ENCODE measurements at places on chromosomes 7 and 10. TPM values are rescaled to one million over a fixed set of nuclear protein-coding genes. Genes with fewer than 3 reads are reported as not detected.

- peaks cover 17% of the 10 kb centered on the region for H3K27me3 ChIP-seq
- H3K4me3 ChIP-seq: no peak overlapping the region
- DNase-seq: no peak
- H3K4me1 ChIP-seq: no peaks in the 10 kb centered on the region
Observed at GRCh38 chr10:81886939-81887338, 11.9 kb downstream of the NRG3 start.

GRCh38 chr7:4720225-4720624 is 38.1 kb downstream of the FOXK1 start:
- peaks cover 5% of the 10 kb centered on the region for H3K36me3 ChIP-seq
- no peaks in the 10 kb centered on the region for H3K27me3 ChIP-seq
- H3K4me3 ChIP-seq: no peak overlapping the region
- no peak overlapping the region for H3K27ac ChIP-seq
- peaks cover 49% of the 10 kb centered on the region for H3K4me1 ChIP-seq

PPP1R9A gene
- not detected for total RNA-seq

- H3K27me3 ChIP-seq: no peaks in the 10 kb centered on the region
- no peak overlapping the region for H3K27ac ChIP-seq
- peaks cover 31% of the 10 kb centered on the region for H3K36me3 ChIP-seq
- no peak overlapping the region for H3K4me3 ChIP-seq
Observed at GRCh38 chr7:133015888-133016287, 66.0 kb downstream of the CHCHD3 start.

IL6 gene
- total RNA-seq: 4.0 TPM

GRCh38 chr7:23472956-23473843 is 2.9 kb upstream of the IGF2BP3 start:
- no peak for DNase-seq
- H3K4me1 ChIP-seq: peaks cover 26% of the 10 kb centered on the region
- peak overlapping the region; percentile 30 for H3K4me3 ChIP-seq
- H3K27me3 ChIP-seq: peaks cover 57% of the 10 kb centered on the region

- peaks cover 32% of the 10 kb centered on the region for H3K27me3 ChIP-seq
- H3K36me3 ChIP-seq: no peaks in the 10 kb centered on the region
- no peak overlapping the region for H3K4me3 ChIP-seq
- no peaks in the 10 kb centered on the region for H3K4me1 ChIP-seq
- DNase-seq: no peak
Observed at GRCh38 chr7:155518633-155519032, 27.7 kb downstream of the CNPY1 start.

DNA sequence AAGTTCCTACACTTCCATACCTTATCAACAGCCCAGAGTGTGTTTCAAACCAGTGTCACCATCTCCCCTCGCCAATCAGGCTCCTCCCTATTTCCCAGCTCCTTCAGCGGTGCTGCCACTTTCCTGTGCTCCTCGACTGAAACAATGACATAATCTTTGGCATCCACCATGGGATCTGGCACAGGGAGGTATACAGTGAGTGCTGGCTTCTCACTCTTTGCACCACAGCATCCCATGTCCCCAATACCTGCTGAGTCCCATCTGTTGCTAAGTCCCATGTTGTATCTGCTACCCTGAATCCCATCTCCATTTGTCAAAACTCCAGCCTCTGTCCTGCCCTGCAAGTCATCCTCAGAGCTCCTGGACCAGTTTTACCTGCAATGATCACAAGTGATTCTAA is 15.4 kb downstream of the PAXIP1 start:
- H3K4me3 ChIP-seq: no peak overlapping the region
- no peak for DNase-seq
- no peak overlapping the region for H3K27ac ChIP-seq
- H3K4me1 ChIP-seq: no peaks in the 10 kb centered on the region
- peaks cover 28% of the 10 kb centered on the region for H3K36me3 ChIP-seq

DNA sequence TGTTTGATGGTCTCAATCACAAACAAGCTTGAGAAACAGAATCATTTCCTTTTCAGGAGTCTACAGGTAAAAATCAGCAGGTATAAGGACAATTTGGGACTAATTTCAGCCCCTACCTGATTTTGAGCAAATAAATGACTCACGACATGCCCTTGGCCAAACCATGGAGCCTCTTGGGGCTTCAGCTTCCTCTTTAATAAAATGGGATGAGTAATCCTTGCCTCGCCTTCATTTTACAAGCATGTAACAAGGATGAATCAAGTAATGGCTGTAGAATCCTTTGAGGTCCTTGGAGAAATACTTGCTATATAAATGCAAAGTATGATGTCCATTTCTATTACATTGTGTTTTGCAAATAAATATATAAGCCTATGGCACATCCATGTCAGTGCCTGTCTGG is 212.8 kb upstream of the PODXL start:
- no peak for DNase-seq
- H3K27me3 ChIP-seq: peaks cover 7% of the 10 kb centered on the region
- H3K36me3 ChIP-seq: no peaks in the 10 kb centered on the region
- H3K4me1 ChIP-seq: no peaks in the 10 kb centered on the region
- H3K27ac ChIP-seq: no peak overlapping the region
- H3K4me3 ChIP-seq: no peak overlapping the region

DNA sequence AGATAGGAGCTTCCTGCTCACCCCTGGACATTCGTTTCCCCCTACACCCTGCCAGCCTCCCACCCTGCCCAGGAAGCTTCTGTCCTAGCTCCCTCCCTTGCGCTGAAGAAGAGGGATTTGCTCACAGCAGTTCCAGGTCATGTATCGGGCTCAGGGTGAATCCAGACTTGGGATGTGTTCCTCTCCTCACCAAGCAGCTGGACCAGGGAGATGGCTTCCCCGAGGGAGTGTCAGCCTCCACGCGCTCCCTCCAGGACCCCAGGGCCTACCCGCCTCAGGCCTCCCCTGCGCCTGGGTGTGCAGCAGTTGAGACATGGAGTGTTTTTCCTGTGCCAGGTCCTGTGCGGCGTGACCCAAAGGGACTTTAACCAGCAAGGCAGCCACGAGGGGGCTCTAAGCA is 435.6 kb upstream of the FOXK1 start:
- peaks cover under 1% of the 10 kb centered on the region for H3K4me1 ChIP-seq
- H3K36me3 ChIP-seq: peaks cover 1% of the 10 kb centered on the region
- no peak overlapping the region for H3K4me3 ChIP-seq
- H3K27me3 ChIP-seq: no peaks in the 10 kb centered on the region

GRCh38 chr10:60363187-60363586 is 26.5 kb downstream of the ANK3 start:
- peaks cover 2% of the 10 kb centered on the region for H3K36me3 ChIP-seq
- no peak for DNase-seq
- H3K27ac ChIP-seq: no peak overlapping the region
- no peaks in the 10 kb centered on the region for H3K4me1 ChIP-seq
- no peaks in the 10 kb centered on the region for H3K27me3 ChIP-seq

DNA sequence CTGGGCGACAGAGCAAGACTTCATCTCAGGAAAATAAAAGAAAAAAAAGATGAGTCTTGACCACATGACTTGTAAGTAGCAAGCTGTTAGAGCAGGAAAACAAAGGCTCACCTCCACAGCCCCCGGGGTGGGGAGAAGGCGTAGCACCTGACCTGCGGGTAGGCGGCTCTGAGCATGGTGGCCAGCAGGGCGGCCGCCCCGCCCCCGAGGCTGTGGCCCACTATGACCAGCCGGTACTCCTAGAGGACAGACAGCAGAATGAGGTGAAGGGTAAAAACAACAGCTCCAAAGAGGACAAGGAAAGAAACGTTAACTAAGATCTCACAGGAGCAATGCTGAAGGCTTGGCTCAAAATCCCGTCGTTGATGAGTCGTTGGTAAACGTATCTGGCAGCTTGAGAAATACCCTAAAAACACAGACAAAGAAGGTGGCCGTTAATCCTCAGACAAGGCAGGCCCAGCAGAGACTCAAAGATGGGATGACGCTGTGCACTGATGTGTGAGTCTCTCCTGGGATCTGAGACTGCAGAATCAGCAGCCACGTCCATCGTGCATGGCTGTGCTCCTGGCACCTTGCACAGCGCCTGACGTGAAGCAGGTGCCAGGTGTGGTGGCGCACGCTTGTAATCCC is 31.1 kb downstream of the DAGLB start:
- DNase-seq: no peak
- no peaks in the 10 kb centered on the region for H3K4me1 ChIP-seq
- no peak overlapping the region for H3K27ac ChIP-seq

GRCh38 chr10:132855889-132856288 is 69.9 kb upstream of the NKX6-2 start:
- no peak overlapping the region for H3K4me3 ChIP-seq
- H3K4me1 ChIP-seq: no peaks in the 10 kb centered on the region
- H3K36me3 ChIP-seq: no peaks in the 10 kb centered on the region
- no peak for DNase-seq

GRCh38 chr7:158449942-158450341 is 137.7 kb downstream of the PTPRN2 start:
- peaks cover 3% of the 10 kb centered on the region for H3K27me3 ChIP-seq
- no peaks in the 10 kb centered on the region for H3K36me3 ChIP-seq
- DNase-seq: no peak
- no peak overlapping the region for H3K4me3 ChIP-seq
- no peak overlapping the region for H3K27ac ChIP-seq
- no peaks in the 10 kb centered on the region for H3K4me1 ChIP-seq

DNA sequence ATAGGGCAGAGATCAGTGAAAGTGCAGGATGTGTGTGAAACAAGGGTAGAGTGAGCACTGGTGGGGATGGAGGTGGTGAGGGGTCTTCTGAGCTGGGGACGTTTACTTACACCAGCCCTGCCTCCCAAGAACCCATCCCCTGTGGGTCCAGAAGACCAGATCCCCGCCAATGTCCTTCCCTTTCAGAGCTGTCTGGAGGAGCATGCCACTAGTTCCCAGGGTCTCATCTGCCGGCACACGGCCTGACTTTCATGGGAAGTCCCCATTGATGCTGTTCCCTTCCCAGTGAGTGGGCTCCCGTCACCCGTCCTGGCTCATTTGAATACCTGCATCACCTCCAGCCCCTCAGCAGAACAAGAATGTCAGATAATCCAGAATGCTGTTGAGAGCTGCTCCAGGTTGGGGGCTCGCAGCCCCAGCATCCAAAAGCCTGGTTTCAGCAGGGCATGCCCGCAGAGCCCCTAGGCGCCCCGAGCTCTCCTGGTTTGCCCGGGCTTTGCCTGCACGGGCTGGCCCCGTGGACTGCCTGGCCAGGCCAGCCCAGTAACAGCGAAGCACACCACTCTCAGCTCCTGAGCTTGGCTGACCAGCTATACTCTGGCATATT is 246.7 kb downstream of the MGMT start:
- no peak for DNase-seq
- H3K4me1 ChIP-seq: no peaks in the 10 kb centered on the region
- H3K27me3 ChIP-seq: no peaks in the 10 kb centered on the region
- H3K36me3 ChIP-seq: peaks cover 46% of the 10 kb centered on the region

ATG9B gene
- total RNA-seq: 2.8 TPM

DNA sequence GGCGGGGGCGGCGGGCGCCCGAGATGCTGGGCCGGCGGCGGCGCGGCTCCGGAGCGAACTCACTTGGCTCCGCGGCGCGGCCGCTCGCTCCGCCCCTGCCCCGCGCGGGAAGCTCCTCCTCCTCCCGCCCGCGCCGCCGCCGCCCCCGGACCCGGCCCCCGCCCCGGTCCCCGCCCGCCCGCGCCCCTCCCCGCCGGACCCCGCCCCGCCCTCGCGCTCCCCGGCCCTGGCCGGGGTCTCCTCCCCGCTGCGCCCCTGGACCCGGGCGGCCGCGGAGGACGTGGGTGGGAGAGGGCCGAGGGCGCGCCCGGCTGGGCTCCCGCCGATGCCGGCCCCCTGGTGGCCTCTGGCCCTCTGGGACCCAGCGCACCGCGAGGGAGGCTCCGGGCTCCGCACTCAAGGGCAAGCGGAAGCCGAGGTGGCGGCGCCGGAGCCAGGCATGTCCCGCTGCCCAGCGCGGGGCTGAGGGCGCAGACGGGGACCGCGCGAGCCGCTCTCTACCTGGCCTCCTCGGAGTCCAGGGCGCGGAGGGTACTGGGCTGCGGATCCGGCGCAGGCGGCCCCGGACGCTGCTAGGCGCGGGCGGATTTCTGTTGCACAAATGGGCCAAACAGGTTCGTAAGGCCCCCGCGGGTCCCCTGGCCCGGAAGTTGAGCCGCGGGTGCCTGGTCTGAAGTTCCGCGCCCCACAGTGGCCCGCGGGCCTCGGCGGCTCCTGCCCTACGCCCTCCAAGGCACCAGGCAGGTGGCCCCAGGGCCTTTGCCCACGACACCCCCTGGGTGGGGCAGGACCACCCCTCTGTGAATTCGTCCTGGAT is at the start of gene TCERG1L:
Gene TCERG1L (minus strand): TSS at position 61 of the 817 bp plus-strand sequence. CDS start 86 bp downstream, outside the sequence.
- no peaks in the 10 kb centered on the region for H3K36me3 ChIP-seq
- H3K27ac ChIP-seq: no peak within 1 kb of the TSS
- H3K27me3 ChIP-seq: peaks cover 40% of the 10 kb centered on the region
- peaks cover 5% of the 10 kb centered on the region for H3K4me1 ChIP-seq
- DNase-seq: peak; percentile 9

TAS2R5 gene
- total RNA-seq: 0.99 TPM
